ENCODE measurements at places on chromosomes 2 and 18.

- no peak for DNase-seq
These were observed 25.2 kb upstream of the GPR55 start for GRCh38 chr2:230949966-230950873.

DNA sequence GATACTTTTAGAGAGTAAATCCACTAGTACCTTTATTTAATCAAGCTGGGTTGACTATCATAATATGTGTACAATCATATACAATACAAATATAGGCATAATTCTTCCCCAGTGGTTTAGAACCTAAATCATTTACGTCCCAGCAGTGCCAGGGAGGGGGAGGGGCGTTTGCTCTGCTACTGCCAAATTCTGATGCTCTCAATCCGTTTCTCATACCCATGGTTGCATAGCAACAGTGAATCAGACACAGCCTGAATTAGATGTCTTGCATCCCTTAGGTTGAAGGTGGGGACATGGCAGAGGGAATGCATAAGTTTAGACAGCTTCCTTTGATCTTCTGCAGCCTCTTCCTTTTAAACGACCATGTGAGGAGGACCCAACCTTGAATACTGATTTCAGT lies 135.4 kb downstream of the ABCA12 start:
- no peak for DNase-seq

DNA sequence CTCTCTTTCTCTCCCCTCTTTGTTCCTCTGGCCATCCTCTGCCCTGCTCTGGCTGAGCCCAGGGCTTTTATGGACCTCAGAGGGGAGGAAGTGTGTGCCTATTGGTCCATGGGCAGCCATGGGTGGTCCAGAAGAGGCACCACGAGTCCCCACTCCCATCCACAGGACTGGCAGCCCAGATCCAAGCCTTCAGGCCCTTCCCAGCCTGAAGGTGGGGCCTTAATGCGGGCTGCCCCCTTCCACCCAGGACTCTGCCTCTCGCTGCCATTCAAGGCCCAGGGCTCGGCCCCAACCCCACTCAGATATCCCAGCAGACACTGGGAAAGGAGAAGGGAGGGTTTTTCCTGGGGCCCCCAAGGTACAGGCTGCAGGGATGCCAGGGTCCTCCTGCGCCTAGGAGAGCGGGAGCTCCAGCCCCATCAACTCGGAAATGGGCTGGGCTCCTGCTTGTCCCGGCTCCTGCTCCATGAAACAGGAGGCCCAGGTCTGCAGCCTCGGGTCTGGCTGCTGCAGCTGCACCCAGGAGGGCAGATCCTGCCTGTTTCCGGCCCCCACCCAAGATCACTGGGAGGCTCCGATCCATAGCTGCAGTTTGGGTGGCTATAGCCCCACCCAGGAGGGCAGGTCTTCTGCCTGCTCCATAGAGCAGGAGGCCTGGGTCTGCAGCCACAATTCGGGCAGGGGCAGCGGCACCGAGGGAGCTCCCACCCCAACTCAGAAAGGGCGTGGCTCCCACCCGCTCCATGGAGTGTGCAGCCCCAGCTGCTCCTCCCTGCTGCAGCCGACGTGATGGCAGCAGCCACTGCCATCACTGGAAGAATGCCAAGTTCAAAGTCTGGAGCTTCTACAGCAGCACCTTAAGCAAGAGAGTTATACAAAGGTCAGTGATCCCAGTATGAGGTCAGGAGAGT lies 116.6 kb upstream of the RBBP8 start:
- no peak for DNase-seq

DNA sequence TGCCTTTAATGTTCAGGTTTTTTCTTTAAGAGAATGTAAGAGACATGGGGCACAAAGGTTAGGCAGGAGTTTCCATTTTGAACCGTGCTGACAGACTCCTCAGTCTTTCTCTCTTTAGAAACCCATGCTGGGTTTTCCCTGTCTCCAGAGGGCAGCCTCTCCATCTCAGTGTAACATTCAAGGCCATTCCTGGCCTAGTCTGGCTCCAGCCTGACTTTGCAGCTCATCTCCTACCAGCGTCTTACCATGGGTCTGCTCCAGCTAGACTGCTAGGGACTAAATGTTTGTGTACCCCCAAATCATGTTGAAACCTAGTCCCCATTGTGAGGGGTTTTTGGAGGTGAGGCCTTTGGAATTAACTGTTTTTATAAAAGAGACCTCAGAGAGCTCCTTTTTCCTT lies 9.8 kb upstream of the CLIP4 start:
- DNase-seq = no peak

DNA sequence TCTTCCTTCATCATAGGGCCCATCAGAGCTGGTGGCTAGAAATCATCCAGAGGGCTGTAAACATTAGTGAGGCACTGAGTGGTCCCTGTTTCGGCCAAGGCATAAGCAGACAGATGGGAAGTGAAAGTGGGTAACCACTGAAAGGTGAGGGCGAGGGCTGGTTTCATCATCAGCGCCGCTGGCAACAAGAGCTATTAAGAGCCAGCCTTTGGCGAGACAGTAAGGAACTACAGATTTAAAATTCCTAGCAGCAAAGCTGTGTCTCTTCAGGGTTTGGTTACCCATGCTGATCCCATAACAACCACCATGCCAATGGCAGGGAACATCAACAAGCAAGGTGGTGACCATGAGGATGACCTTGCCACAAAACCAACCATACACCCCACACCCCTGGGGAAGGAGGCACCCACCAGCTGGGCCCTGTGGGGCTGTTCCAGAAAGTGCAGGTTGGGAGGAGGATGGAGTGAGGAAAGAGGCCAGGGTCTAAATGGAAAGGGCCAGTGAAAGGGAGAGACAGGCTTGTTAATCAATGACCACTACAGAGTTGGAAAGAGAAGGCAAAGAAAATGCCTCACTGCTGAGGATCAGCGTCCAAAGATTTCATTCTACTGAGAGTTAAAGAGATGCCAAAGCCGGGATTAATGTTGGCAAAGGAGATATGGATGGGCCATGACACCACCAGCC lies 9.0 kb upstream of the SLC20A1 start:
- no peak for DNase-seq

- DNase-seq = no peak
These were observed 241.7 kb upstream of the ID2 start for GRCh38 chr2:8440029-8440778.

GRCh38 chr2:230230496-230231200 lies 5.1 kb downstream of the SP140 start:
- DNase-seq = no peak

GRCh38 chr18:5868218-5868854 lies 27.0 kb downstream of the TMEM200C start:
- peak; percentile 67 for DNase-seq

GRCh38 chr2:189599245-189599644 lies 18.7 kb upstream of the SLC40A1 start:
- DNase-seq = no peak

DNA sequence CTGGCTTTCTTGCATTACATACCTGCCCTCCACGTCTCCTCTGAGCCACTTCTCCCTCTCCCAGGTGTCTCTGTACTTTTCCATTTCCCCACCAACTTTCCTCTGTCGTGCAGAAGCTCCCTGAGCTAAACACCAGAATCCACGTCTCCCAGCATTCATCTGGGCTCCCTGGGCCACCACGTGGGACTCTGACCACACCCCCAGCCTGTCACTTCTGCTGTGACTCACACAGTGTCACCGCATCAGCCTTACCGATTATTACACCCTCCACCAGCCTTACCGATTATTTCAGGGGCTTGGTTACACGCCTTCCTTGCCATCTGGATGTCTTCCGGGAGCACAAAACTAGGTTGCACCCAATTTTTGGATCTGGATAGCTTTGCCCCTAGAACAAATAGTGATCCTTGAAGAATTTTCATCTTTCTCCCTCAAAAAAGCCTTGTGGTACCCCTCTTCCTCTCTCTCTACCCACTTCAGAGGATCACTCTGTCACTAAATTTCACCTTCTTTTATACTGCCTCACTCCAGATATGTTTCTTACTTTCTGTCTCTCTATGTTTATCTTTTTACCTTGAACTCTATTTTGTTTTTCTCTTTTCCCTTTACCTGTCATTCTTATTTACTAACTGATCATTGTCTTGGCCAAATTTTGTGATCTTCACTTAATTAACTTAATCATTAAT lies 136.9 kb upstream of the CAB39 start:
- DNase-seq = no peak

DNA sequence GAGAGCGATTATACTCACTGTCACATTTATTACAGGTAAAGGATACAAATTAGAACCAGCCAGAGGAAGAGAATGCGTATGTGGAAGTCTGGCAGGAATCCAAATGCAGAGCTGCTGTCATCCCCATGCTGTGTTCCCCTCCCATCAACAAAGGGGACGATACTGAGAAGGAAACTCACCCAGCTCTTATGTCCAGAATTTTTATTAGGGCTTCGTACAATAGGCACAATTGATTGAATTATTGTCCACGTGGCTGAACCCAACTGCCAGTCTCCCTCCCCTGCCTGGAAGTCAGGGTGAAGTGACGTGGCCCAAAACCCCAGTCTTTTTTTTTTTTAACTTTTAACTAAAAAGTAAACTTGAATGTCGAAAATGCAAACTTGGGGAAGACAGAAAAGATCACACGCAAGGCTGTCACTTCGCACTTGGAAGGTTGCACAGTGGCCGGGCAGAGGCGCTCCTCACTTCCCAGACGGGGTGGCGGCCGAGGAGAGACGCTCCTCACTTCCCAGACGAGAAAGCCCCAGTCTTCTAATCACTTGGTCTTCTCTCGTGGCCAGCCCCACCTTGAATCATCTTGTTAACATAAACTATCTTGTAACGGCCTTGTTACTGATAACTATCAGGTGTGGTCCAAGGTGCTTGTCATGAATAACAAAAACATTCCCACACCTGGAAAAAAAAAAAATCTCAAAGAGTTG lies 40.0 kb upstream of the ITSN2 start:
- DNase-seq = no peak

- no peak for DNase-seq
These were observed 22.4 kb downstream of the GREB1 start for GRCh38 chr2:11556101-11556806.

DNA sequence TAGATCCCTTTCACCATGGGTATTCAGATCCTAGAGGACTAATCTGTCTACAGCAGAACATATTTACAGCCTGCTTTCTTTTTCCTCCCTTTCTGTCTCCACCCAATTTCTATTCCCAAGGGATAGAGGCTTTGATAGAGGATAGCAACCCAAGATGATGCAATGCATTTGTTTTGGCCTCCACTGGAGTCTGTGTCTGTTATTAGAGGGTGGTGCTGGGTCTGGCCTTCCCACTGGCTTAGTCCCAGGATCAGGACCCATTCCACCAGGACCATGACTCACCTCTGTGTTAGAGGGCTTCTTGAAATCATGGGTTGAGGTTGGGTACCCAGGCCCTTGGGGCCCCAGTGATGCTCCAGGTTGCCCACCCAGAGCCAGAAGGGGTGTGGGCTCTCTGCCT lies 239.7 kb upstream of the TNP1 start:
- DNase-seq = no peak

- no peak for DNase-seq
These were observed 268.5 kb upstream of the ZSWIM2 start for GRCh38 chr2:187117483-187117882.

- DNase-seq = no peak
These were observed 4.4 kb downstream of the EHD3 start for GRCh38 chr2:31238126-31238905.

- no peak for DNase-seq
These were observed 67.8 kb downstream of the VSNL1 start for GRCh38 chr2:17608251-17608650.

DNA sequence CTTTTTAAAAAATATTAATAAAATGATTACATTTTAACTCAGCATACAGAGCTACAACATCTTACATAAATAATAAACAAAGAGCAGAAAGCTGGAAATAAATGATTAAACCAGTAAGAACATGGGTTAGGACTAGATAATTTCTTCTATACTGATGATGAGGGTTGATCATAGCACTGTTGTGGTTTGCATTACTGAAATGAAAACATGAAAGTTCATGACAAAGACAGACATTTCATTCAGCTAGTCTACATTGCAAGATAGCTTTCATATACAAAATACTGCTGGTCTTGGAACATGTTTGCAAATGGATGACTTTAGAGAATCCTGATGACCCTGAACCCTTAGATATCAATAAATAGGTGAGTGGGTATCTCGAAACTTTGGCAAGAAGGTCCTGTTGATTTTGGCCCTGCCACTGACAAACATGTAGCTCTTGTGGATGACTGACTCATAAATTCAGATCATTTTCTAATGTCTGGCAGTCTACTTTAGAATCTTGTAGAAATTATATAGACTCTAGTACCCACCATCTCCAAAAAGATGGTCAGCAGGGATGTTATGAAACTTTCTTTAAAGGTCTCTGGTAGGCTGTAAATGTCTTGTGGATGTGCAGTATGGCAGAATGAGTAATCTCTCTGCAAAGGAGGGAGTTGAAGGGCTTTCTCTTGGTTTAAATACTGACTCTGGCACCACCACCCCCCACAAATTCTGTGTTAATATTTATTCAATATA lies 15.5 kb upstream of the CDC42EP3 start:
- DNase-seq = no peak

GRCh38 chr18:74219056-74219455 lies 70.7 kb downstream of the TIMM21 start:
- DNase-seq = no peak

- DNase-seq = no peak
These were observed 4.8 kb upstream of the ANKRD44 start for GRCh38 chr2:197315371-197315770.

DNA sequence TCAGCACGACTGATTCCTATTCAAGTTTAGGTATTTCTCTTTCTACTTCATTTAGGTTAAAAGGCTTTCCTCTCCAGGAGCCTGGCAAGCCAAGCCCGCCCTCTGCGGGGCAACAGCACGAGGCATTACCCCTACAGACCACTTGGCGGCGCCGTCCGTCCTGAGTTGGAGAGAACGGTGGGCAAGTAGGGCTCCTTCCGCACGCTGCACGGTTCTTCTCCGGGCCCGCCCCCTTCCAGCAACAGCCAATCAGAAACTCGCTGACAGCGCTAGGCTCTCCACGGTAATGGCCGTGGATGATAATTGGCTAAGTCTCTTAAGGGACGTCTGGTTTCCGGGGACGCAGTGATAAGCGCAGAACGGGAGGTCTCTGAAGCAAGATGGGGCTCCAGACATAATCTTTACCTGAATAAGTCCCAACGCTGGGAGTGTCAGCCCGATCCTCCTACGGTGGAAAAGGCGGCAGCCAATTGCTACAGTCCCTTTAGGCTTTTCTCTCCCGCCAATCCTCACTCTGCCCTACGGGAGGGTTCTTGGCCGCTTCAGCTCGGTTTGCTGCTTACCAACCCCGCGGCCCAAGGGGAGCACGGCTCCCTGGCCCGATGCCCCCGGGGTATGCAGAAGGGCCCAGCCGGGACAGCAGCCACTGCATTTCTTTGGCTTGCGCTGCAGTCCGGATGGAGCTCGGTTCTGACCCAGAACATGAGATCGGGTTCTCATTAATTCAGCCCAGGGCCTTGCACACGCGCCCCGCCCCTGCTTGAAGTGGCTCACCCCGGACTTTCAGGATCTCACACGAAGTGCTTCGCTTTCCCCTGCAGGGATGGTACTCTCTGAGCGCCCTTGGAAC lies 206.9 kb upstream of the PKDCC start:
- peak; percentile 83 for DNase-seq

GRCh38 chr2:10530607-10531239 lies 82.6 kb upstream of the ODC1 start:
- no peak for DNase-seq
